Fibroblast of skin of scalp (primary cell): ENCODE measurements at places on chromosomes 2 and 18.

DNA sequence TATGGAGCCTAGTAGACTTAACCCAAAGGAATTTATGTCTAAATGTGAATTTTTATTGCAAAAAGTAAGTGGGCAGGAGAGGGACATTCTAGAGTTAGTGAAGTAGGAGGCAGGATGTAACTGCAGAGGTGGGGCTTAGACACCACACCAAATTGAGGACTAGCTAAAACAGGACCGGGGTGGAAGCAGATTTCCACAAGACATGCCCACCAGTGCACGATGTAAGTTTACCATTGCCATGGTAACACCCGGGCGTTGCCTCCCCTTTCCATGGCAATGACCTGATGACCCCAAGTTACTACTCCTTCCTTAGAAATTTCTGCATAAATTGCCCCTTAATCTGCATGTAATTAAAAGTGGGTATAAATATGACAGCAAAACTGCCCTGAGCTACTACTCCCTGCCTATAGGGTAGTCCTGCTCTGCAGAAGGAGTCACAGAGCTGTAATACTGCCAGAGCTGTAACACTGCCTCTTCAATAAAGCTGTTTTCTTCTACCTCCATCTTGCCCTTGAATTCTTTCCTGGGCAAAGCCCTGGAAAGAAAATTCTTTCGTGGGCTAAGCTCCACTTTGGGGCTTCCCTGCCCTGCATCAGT lies 509.7 kb downstream of the ERBB4 start:
- DNase-seq: no peak

- no peak for DNase-seq
Observed at GRCh38 chr2:183214680-183215079, 90.4 kb downstream of the NUP35 start.

GRCh38 chr18:8699948-8700347 lies 5.4 kb upstream of the MTCL1 start:
- peak; percentile 34 for DNase-seq

- no peak for DNase-seq
Observed at GRCh38 chr2:223859070-223859469, 21.7 kb upstream of the AP1S3 start.

DNA sequence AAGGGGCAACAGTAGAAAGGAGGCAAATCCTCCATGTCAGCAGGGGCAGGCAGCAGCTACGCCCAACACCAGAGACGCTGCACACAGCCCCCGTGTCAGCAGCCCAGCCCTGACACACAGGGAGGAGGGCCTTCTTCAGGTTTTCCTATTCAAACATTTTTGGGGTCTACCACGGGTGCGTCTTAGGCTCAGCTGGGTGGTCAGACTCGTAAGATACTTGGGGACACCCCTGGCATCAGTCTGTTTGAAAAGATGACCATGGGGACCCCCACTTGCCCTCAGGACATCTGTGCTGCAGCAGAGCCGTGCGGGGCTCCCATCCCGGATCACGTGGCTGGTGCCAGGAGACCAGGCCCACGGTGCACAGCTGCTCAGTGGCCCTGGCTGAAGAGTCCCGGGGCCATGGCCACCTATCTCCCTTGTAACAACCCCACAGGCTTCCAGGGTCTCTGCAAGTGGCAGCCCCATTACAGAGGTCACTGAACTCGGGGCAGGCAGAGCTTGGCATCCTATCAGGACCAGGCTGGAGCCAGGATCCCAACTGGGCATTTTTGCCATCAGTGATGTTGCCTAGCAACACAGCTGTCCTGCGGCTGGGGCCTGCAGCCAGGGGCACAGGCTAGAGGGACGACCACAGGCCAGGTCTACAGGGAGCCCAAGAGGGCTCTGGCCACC lies 82.5 kb downstream of the EDAR start:
- DNase-seq: no peak

GRCh38 chr2:31877008-31877407 lies 133.8 kb downstream of the MEMO1 start:
- DNase-seq: no peak
